ENCODE measurements at places on chromosomes 16 and 17.

- DNase-seq = no peak
Measured at GRCh38 chr17:61209106-61209439, 190.6 kb upstream of the TBX2 start.

- DNase-seq = no peak
Measured at GRCh38 chr16:79421126-79421525, 179.4 kb downstream of the MAF start.

DNA sequence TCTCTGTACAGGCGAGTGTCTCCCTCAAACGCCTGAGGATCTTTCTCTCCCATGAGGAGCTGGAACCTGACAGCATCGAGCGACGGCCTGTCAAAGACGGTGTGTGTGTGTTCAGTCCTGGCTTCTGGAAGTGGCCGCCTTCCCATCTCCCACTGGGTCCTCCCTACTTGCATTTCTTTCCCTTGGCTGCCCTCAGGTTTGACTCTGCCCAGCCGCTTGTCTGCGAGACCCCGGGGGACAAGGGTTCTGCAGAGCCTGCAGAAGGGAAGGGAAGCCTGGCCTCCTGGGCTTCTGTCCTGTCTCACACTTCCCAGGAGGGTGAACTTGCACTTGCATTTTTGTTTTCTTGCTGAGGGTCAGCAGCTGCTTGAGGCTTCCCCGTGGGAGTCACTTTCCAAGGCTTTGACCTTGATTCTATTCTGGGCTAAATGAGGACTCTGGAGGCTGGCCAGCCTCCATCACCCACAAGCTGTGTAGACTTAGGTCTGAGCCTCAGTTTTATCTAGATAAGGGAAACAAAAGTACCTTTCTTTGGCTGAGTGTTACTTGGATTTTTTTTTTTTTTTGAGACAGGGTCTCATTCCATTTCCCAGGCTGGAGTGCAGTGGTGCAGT lies 122.3 kb downstream of the ABCC1 start:
- no peak for DNase-seq

GRCh38 chr16:73735018-73735417 lies 561.6 kb upstream of the PSMD7 start:
- DNase-seq = no peak

- no peak for DNase-seq
Measured at GRCh38 chr16:55613613-55614335, 42.0 kb upstream of the SLC6A2 start.

DNA sequence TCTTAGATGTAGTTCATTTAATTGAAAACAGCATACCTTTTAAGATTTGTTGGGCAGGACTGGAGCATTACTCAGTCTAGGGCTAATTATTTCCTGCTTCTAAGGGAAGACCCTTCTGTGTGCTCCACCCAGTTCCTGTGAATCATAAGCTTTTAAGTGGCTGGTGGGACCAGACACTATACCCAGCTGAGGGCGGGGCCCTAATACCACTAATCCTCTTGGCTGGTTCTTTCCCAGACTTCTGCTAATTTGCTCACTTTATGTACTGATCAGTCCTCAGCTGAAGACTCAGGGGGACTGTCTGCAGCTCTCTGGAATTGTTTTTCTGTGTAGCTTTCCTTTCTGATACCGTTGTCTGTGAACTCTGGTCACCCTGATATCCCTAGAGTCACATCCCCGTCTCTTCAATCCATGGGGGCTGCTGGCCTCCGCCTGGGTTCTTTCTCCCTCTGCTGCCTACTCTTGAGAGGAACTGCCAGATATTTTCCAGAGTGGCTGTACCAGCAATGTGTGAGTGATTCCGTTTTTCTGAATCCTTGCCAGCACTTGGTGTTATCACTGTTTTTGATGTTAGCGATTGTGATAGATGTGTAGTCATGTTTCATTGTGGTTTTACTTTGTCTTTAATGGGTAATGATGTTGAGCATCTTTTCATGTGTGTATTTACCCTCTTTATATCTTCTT lies 35.1 kb downstream of the MFSD11 start:
- DNase-seq = peak; percentile 25

Data from stimulated activated CD4-positive, alpha-beta T cell treated with anti-CD3 and anti-CD28 coated beads, Interleukin-1b, Interleukin-23, amount 100 ng/mL, for 4 hours (primary cell).